ENCODE measurements at places on chromosomes 2 and 18. TPM values are rescaled to one million over a fixed set of nuclear protein-coding genes. Genes with fewer than 3 reads are reported as not detected.

DNA sequence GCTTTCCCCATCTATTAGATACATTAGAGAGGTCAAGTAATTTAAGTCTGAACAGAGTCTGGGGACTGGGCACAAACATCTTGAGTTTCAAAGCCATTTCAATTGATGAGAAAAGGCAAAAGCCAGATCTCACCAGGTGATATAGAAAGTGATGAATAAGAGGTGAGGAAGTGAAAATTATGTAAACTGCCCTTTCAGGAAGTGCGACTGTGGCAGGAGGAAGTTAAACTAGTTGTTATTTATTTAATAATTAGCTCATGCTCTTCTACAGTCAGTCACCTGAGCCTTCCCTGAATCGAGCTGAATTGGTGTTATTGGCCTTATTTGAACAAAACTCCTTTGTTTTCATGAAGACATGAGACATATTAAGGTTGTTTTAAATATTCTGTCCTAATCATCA, 115.1 kb downstream of the CDH20 start:
- no peaks in the 10 kb centered on the region for H3K27me3 ChIP-seq
- H3K4me3 ChIP-seq = no peak overlapping the region
- H3K36me3 ChIP-seq = no peaks in the 10 kb centered on the region
- DNase-seq = no peak
- H3K4me1 ChIP-seq = no peaks in the 10 kb centered on the region

The RTP5 gene
- not detected for total RNA-seq

The KIAA2012 gene
- not detected for total RNA-seq

The GPC1 gene
- total RNA-seq = 7.5 TPM

DNA sequence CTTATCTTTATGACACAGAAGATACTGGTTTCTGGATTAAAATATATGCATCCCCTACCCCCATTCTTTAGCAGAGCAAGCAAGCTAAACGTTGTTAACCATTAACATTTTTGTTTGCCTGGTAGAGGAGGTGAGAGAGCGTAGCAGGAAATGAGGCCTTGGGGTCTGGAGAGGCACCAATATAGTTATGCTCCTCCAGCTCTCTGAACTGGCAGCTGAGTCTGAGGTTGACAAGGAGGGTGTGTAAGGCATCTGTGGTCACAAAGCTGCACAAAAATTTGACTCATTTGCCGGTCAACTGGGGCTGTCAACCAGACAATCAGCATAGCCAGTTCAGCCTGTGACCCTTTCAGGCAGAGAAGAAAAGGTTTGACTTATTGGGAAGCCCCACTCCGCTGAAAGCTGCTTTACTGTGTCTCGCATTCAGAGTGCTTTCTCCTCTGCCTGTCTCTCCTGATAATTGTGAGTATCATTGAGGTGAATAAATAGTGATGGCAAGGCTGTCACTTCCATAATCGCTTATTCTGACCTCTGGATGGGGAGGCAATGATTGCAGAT, 647.5 kb upstream of the SETBP1 start:
- no peaks in the 10 kb centered on the region for H3K36me3 ChIP-seq
- H3K4me3 ChIP-seq = no peak overlapping the region
- H3K27ac ChIP-seq = no peak overlapping the region
- H3K27me3 ChIP-seq = no peaks in the 10 kb centered on the region
- DNase-seq = peak; percentile 5

The PROC gene
- not detected for total RNA-seq

DNA sequence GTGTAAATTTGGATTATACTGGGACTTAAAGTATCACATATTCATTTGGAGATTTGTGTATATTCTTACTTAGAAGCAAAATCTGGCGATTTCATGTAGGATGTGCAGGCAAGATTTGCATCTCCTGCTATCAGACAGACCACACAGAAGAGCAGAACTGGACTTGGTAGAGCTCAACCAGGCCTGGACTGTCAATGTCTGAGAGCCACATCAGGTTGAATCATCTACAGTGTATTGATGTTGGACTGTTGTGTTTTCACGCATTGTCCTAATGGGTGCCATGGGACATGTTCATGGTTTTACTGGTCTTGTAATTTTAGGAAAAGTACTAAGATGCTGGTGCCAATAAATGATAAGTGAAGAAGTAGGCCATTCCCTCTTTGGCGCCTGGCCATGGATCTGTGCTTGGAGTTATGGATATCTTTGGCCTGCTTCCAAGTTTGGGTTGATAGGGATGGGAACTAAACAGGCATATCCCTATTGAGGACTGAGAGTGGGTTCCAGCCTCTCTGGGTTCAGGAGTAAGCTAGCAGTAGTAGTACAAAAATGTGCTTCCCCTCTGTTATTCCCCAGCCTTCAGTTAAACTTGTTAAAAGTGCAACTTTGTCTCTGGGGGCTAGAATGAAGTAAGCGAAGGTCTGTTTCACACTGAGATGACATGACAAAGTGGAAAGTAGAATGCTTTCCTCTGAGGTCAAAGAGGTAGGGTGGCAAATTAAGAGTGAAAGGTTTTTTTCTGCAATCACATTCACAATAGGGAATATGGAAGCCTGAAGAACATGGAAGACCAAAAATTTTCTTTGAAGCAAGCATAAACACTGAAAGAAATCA, 49.2 kb upstream of the NEMP2 start:
- H3K27me3 ChIP-seq = no peaks in the 10 kb centered on the region
- H3K4me1 ChIP-seq = peaks cover 5% of the 10 kb centered on the region
- H3K36me3 ChIP-seq = no peaks in the 10 kb centered on the region
- DNase-seq = no peak
- H3K4me3 ChIP-seq = no peak overlapping the region

The IL1F10 gene
- total RNA-seq = not detected

DNA sequence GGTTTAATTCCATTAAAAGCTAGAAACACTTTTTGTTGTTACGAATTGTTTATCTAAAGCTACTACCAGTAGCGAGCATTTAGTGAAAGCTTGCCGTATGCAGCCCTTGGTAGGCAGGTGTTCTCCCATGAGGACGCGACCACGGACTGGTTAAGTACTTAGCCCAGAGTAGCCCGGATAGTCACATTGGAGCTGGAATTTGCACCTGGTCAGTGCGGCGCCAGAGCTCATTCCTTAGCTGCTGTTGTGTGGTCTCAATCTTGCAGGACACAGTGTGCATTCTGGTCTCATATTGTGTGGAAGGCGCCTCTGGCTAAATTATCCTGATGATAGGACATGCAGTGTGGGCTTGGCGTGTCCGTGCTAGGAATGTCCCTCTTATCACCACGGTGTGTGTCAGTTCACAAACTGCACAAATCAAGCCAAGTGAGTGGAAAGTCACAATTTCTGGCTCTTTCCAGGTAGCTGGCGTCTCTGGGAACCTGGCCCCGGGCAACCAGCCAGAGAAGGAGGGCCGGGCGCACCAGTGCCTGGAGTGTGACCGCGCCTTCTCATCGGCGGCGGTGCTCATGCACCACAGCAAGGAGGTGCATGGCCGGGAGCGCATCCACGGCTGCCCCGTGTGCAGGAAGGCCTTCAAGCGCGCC, 133.3 kb downstream of the ZNF236 start:
- H3K27me3 ChIP-seq = no peaks in the 10 kb centered on the region
- no peak for DNase-seq
- peaks cover 22% of the 10 kb centered on the region for H3K4me1 ChIP-seq
- peaks cover 43% of the 10 kb centered on the region for H3K36me3 ChIP-seq
- no peak overlapping the region for H3K4me3 ChIP-seq
- H3K27ac ChIP-seq = no peak overlapping the region

GRCh38 chr2:158457826-158458616, 1.3 kb downstream of the PKP4 start:
- H3K4me1 ChIP-seq = peaks cover 24% of the 10 kb centered on the region
- peak; percentile 57 for DNase-seq
- H3K27ac ChIP-seq = peak overlapping the region; percentile 87
- peaks cover 26% of the 10 kb centered on the region for H3K27me3 ChIP-seq

DNA sequence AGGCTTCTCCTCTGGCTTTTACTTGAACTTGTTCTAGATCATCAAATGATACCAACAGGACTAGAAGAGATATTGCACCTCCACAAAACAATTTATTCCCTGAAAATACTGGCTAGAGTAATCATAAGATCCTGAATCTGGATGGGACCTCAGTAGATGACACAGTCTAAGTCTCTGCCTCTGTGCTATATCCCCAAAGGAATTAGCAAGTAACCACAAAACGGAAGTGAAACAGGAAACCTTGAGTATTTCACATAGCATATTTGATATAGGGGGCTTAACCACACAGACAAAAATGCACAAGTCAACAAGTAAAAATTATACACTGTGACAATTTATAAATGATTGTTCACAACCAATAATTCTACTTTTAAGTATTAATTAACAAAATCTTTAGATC, 456.9 kb upstream of the TNP1 start:
- no peaks in the 10 kb centered on the region for H3K36me3 ChIP-seq
- no peak overlapping the region for H3K27ac ChIP-seq
- no peak overlapping the region for H3K4me3 ChIP-seq
- no peaks in the 10 kb centered on the region for H3K27me3 ChIP-seq

The GREB1L gene
- not detected for total RNA-seq

DNA sequence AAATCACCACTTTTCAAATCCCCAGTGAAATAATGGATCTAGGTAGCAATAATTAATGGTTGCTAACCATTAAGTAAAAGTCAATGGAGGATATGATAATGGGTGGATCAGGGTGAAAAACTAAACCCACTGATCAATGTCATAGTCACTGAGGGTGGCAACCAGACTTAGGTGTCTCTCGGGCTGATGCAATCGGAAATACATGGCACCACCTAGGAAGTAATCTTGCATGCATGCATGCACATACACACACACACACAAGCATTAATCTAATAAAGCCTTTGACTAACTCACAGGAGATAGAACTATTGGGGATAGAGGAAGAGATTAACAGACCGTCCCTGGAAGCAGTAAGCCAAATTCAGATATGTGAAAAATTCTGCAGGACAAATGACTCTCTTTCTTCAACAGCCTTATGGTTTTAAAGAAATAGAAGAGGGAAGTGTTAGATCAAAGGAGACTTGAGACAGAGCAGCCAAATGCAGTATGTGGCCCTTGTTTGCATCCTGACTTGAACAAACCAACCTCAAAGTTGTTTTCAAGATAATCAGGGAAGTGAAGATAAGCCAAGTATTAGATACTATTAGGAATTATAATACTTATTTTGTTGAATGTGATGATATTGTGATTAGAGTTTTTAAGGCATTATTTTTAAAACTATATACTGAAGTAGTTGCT, 186.0 kb upstream of the RMP24 start:
- H3K36me3 ChIP-seq = no peaks in the 10 kb centered on the region
- H3K27ac ChIP-seq = no peak overlapping the region
- peaks cover 2% of the 10 kb centered on the region for H3K27me3 ChIP-seq
- H3K4me1 ChIP-seq = no peaks in the 10 kb centered on the region

The CCDC141 gene
- total RNA-seq = 14.6 TPM

GRCh38 chr2:145256551-145256950, 736.6 kb upstream of the ZEB2 start:
- peaks cover 58% of the 10 kb centered on the region for H3K27me3 ChIP-seq
- no peak overlapping the region for H3K27ac ChIP-seq
- no peaks in the 10 kb centered on the region for H3K36me3 ChIP-seq
- H3K4me3 ChIP-seq = no peak overlapping the region
- H3K4me1 ChIP-seq = peaks cover 16% of the 10 kb centered on the region
- DNase-seq = no peak

GRCh38 chr2:172153156-172153555, 50.5 kb upstream of the DLX2 start:
- H3K4me3 ChIP-seq = no peak overlapping the region
- no peaks in the 10 kb centered on the region for H3K36me3 ChIP-seq
- H3K27me3 ChIP-seq = peaks cover 35% of the 10 kb centered on the region

The PROM2 gene
- 0.08 TPM for total RNA-seq

The AFF3 gene
- 7.4 TPM for total RNA-seq

GRCh38 chr2:130957915-130958314, 121.2 kb downstream of the ARHGEF4 start:
- peaks cover 52% of the 10 kb centered on the region for H3K27me3 ChIP-seq
- H3K4me3 ChIP-seq = no peak overlapping the region
- no peak overlapping the region for H3K27ac ChIP-seq
- DNase-seq = no peak
- no peaks in the 10 kb centered on the region for H3K36me3 ChIP-seq

The RAB6C gene
- total RNA-seq = not detected

DNA sequence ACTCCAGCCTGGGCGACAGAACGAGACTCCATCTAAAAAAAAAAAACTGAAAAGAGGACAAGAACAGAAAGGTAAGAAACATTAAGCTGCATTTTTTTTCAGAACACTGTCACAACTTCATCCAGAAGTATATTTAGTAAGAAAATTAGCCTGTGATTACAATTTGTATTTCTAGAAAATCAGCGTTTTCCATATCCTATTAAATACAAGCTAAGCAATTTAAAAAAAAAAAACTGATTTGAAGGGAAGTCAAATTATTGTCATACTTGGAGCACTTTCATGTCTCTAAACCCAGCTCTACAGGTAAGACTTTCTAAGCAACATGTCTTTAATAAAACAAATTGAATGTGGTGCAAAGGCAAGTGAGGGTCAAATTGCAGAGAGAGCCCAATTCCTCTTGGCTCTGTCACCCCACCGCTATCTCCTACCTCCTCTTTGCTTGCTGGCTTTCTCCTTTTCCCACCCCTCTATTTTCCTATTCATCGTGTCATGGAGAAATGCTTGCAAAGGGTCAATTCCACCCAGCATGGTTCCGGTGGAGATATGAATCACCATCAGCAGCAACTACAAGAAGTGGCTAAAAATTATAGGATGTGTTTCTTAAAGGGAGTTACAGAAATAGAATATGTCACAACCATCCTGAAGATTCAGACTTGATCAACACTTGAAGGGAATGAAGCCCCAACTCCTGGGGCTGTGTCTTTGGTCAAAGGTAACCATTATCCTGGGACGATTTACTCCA, 68.4 kb upstream of the BCL11A start:
- no peak for DNase-seq
- H3K4me3 ChIP-seq = no peak overlapping the region
- no peaks in the 10 kb centered on the region for H3K4me1 ChIP-seq
- H3K36me3 ChIP-seq = no peaks in the 10 kb centered on the region
- H3K27ac ChIP-seq = no peak overlapping the region

The ALPP gene
- total RNA-seq = not detected

DNA sequence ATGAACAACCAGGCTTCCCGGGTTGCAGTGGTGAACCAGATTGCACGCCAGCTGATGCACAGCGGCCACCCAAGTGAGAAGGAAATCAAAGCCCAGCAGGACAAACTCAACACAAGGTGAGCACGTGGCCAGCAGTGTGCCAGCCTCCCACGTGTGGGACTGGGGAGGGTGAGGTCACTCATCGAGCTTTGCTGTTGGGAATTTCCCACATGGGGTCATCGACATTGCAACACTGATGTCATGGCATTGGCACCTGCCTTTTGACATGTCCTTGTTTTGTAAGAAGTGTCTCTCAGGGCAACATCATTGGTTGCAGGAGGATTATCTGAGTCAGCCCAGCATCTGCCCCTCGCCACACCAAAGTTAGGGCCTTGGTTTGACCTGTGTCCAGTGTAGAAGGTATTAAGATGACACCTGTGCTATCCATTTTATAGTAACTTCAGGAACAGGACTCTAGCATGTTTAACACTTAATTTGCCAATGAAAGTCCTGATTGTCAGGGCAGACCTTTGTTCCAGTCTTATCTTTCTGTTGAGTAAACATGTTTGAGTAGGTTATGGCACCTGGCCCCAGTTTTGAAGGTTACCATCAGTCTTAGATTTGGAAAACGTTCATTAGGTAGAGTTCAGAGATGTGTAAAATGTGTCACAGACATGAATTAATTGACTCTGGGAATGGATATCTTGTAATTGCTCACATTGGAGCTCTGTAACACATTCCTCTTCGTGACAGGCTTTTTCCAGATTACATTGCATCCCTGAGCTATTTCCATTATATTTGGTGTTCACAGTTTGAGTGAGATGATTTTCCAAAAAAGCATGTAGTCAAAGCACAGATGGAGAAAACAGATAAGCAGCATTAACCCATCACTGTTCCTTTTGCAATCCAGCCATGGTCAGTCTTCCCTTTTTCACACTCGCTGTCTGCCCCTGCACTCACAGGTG, 93.3 kb upstream of the EML6 start:
- no peak overlapping the region for H3K4me3 ChIP-seq
- no peak overlapping the region for H3K27ac ChIP-seq
- H3K27me3 ChIP-seq = no peaks in the 10 kb centered on the region
- H3K4me1 ChIP-seq = peaks cover 22% of the 10 kb centered on the region
- peaks cover 79% of the 10 kb centered on the region for H3K36me3 ChIP-seq
